ENCODE measurements at places on chromosomes 4 and X.

DNA sequence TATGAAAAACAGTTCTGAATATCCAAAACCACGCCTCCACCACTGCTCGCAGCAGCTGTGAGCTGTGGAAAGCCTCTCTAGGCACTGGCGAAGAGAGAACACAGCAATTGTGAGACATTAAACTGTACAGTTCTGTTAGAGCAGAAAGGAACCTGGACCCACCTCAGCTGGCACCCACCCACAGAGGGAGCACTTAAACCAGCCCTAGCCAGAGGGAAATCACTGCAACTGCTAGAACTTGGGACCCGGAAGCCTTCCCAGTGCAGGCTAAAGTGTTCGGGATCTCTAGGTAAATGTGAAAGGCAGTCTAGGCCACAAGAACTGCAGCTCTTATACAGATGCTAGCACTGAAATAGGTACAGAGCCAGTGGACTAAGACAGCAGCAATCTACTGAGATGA is 308.8 kb downstream of the PRR32 start:
- DNase-seq, result no peak

DNA sequence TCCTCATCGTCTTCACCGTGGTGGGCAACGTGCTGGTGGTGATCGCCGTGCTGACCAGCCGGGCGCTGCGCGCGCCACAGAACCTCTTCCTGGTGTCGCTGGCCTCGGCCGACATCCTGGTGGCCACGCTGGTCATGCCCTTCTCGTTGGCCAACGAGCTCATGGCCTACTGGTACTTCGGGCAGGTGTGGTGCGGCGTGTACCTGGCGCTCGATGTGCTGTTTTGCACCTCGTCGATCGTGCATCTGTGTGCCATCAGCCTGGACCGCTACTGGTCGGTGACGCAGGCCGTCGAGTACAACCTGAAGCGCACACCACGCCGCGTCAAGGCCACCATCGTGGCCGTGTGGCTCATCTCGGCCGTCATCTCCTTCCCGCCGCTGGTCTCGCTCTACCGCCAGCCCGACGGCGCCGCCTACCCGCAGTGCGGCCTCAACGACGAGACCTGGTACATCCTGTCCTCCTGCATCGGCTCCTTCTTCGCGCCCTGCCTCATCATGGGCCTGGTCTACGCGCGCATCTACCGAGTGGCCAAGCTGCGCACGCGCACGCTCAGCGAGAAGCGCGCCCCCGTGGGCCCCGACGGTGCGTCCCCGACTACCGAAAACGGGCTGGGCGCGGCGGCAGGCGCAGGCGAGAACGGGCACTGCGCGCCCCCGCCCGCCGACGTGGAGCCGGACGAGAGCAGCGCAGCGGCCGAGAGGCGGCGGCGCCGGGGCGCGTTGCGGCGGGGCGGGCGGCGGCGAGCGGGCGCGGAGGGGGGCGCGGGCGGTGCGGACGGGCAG is 792 bp downstream of the ADRA2C start:
- DNase-seq, result no peak

DNA sequence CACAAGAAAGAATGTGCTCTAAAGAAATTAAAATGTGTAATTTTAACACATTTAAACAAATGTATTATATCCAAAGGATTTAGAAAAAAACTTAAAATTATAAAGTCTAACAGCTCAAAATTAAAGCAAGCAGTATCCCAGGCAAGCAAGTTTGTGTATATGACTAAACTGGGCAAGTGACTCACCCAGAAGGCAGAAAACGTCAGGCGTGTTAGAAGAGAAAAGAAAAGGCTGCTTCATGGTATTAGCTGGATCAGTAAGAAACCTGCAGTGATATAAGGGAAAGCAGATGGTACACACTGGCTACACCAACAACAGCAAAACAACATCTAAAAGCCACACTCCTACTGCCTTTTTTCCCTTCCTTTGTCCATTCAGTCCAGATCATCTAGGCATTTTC is 250.6 kb upstream of the NDST3 start:
- DNase-seq, result no peak

- no peak for DNase-seq
These were observed 490.2 kb downstream of the RAB28 start for GRCh38 chr4:12993923-12994322.

GRCh38 chrX:100698551-100698950 is 33.4 kb downstream of the SYTL4 start:
- no peak for DNase-seq

All from left hindlimb (tissue), 1 donor.